ENCODE measurements at places on chromosomes 1 and 21.

- DNase-seq = no peak
Observed at GRCh38 chr1:223870617-223871574, 25.1 kb upstream of the TP53BP2 start.

- no peak for DNase-seq
Observed at GRCh38 chr1:197526736-197527371, 248.4 kb downstream of the DENND1B start.

DNA sequence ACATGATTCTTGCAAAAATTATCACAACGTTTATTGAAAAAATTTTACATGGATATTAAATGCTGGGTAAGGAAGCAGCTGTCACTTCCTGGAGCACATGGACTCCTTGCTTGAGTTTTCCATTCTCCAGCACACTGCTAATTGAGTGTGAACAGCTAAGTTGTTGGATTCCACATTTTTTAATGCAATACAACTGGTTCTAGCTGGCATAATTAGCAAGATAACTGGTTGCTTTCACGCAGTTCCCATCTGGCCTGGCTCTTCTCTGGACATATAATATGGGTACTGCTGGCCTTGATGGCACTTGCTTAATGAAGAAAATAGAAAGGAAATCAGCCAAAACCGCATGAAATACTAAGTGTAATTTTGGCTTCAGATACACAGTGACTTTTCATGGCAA is 26.6 kb downstream of the RGS21 start:
- DNase-seq = no peak

- no peak for DNase-seq
Observed at GRCh38 chr1:231973830-231974229, 347.2 kb downstream of the DISC1 start.

- no peak for DNase-seq
Observed at GRCh38 chr1:201663491-201664113, 124.7 kb downstream of the NAV1 start.

DNA sequence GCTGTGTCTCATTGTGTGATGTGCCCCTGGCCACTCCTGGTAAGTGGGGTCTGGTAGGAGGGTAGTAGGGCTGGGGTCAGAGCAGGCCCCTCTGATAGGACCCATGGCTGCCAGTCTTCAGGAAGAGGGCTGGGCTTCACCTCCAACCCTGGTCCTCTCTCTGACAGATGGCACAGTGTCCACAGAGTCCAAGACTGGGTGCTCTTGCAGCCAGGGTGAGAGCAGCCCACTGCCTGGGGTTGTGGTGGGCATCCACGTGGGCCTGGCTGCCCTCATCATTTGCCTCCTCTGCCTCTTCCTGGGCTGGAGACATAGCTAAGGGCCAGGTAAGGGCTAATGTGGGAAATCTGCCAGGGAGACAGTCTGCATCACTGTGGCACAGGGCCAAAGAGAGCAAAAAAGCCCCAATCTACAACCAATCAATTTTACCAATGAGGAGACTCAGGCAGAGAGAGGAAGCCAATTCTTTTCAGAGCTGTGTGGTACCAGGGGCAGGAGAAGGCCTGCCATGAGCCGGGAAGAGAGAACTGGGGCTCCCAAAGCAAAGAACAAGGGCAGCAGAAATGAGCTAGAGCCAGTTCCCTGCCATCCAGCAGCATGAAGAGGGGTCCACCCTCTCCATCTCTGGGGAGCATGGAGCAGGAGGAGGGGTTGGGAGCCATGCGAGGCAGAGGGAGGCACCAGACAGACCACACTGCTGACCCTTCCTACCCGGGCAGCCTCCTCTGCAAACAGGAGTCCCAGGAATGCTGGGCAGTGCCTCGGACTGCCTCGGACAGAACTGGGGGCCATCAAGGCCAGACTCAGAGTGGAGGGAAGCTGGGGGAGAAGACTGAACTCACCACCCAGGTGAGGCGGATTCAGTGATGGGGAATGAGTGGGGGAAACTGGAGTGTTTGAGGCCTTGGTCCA is 26.8 kb downstream of the SLC27A3 start:
- no peak for DNase-seq

DNA sequence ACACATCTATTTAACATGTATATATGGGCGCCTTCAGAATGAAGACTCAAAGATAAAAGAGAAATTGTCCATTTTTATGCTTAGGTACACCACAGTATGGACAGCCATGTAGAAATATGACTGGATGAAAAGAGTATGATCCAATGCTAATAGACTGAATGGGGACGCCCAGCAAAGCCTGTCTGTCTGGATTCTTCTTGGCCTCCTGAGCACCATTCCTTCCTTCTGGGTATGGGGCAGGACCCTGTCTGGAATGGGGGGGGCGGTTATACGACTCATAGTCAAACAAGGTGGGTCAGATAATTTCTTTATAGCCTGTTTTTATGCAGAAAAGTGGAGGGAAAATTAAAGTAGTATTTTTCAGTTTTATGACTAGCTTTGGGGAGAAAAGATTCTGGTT is 81.2 kb upstream of the ABCD3 start:
- DNase-seq = no peak

DNA sequence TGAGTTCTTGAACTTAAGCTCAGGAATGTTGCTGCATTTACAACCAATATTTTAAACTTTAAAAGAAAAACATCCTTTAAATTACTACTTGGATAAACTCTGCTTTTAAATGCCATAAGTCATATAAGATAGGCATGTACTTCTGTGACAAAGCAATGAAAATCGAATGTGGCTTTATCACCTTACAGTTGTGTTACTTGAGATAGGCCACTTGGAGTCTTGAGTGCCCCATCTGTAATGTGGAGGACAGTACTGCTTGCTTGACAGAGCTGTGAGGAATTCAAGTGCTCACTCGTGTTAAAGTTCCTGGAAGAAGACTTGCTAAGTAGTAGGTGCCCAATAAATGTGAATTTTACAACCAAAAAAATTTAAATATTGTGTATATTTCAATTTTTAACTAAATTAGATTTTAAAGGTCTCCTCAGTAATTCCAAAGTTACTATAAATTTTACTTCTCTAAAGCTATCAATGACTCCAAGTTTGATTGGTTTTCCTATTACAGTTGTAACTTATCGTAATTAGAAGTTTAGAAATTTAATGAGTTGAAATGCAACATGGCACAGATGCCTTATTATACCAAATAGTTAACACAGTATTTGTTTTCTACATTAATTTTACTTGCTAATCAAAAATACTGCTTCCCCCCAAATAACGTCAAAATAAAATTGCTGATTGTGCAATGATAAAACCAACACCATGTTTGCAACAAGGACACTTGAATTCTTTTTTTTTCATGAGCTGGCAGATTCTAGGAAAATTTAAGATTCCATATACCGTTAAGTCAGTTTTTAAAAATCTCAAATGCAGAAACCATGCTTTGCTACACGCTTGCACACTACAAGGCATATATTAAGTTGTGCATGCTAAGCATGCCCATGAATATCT is 21.8 kb downstream of the PSMB2 start:
- no peak for DNase-seq

- DNase-seq = no peak
Observed at GRCh38 chr1:94772845-94773244, 47.3 kb upstream of the SLC44A3 start.

GRCh38 chr1:10022656-10023055 is 10.1 kb upstream of the UBE4B start:
- DNase-seq = no peak

GRCh38 chr1:192803501-192803900 is 5.3 kb upstream of the RGS2 start:
- DNase-seq = no peak

GRCh38 chr1:1299686-1300351 is 7.9 kb downstream of the ACAP3 start:
- DNase-seq = no peak

DNA sequence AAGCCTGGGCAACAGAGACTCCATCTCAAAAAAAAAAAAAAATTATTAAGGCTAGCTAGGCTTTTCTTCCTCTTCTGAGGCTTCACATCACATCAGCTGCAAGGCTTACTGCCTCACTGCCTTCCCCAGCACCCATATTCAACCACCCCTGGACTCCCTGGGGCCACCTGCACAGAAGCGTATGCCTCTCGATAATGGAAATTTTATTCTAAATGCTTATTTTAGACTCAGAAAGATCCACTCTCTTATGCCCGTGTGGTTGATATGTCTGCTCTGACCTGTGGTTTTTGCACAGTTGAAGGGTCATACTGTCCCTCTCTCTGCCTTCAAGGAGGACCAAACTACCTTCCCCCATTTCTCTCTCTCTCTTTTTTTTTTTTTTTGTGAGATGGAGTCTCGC is 1.5 kb upstream of the FCRLA start:
- no peak for DNase-seq

- DNase-seq = no peak
Observed at GRCh38 chr1:91798241-91798648, 87.7 kb downstream of the TGFBR3 start.

DNA sequence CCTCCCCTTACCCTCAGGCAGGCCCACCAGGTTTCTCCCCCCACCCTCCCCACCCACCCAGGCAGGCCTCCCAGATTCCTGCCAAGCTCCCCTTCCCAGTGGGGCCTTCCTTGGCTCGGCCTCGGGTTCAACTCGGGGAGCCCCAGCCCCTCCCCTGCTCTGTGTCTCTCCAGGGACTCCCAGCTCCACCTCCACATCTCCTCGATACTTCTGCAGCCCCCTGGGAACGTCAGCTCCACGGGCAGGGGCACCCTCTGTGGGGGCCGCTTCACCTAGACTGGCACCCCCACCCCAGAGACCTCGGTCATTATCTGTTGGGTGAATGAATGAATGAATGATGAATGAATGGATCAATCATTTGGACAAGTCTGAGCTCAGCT is 775 bp downstream of the MMEL1 start:
- DNase-seq = no peak

- no peak for DNase-seq
Observed at GRCh38 chr1:59243550-59243949, 53.3 kb upstream of the FGGY start.

DNA sequence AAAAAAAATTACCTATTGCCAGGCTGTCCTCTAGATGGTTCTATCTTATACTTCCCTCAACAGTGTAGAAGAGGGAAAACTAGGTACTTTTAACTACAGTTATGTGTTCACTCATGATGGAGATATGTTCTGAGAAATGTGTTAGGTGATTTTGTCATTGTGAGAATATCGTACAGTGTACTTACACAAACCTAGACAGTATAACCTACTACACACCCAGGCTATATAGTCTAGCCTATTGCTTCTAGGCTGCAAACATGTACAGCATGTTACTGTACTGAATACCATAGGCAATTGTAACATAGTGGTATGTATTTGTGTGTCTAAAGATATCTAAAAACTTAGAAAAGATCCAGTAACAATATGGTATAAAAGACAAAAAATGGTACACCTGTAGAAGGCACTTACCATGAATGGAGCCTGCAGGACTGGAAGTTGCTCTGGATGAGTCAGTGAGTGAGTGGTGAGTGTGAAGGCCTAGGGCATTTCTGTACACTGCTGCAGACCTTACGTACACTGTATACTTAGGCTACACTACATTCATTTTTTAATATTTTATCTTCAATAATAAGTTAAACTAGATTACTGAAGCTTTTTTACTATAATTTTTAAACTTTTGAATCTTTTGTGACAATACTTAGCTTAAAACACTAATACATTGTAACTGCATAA is 13.2 kb downstream of the MGST3 start:
- DNase-seq = no peak

GRCh38 chr1:229111703-229112319 is 159.1 kb upstream of the RAB4A start:
- DNase-seq = no peak

- no peak for DNase-seq
Observed at GRCh38 chr1:25701030-25701785, 84.6 kb downstream of the MAN1C1 start.

GRCh38 chr21:14589855-14590563 is 43.9 kb upstream of the SAMSN1 start:
- no peak for DNase-seq
